ENCODE measurements at places on chromosomes 5 and 9.

GRCh38 chr5:171152382-171152781 lies 156.7 kb upstream of the TLX3 start:
- DNase-seq, result no peak

- DNase-seq, result no peak
These were observed 21.0 kb downstream of the HNRNPK start for GRCh38 chr9:83959061-83959460.

DNA sequence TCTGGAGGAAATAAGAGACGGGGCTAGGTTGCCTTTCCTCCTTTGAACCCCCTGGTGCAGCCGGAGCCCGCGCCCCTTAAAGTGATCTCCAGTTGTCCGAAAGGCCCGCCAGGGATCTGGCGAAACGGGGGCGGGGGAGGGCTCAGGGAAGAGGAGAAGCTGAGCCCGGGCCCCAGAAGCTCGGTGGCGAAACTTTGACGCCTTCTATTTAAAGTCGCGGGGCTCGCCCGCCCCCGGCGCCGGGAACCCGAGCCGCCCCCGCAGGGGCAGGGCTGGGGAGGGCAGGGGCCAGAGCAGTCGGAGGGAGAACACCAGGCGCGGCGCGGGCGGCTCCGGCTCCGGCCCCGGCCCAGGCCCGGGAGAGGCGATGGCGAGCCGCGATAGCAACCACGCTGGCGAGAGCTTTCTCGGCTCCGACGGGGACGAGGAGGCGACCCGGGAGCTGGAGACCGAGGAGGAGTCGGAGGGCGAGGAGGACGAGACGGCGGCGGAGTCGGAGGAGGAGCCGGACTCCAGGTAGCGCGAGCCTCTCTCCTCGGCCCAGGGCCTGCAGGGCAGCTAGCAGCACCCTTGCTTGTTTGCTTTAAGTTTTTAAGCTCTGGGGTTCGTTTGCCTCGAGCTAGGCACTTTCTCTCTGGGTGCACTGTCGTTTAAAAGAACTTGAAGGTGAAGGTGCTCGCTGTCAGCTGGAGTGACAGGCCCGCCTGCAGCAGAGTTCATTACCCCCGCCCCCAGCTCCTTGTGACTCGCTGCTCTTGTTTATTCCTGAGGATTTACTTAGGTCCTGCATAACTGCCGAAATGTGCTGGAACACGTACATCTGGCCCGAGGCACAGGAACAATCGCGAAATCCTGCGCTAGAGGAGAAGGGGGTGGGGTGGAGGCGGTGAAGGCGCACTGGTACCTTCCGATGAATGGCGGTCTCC lies at the start of gene CMYA5:
Gene CMYA5, plus strand, starts transcription at position 296 of the 926 bp plus-strand sequence. Its CDS starts 72 bp downstream, at position 368.
- DNase-seq, result peak; percentile 84

DNA sequence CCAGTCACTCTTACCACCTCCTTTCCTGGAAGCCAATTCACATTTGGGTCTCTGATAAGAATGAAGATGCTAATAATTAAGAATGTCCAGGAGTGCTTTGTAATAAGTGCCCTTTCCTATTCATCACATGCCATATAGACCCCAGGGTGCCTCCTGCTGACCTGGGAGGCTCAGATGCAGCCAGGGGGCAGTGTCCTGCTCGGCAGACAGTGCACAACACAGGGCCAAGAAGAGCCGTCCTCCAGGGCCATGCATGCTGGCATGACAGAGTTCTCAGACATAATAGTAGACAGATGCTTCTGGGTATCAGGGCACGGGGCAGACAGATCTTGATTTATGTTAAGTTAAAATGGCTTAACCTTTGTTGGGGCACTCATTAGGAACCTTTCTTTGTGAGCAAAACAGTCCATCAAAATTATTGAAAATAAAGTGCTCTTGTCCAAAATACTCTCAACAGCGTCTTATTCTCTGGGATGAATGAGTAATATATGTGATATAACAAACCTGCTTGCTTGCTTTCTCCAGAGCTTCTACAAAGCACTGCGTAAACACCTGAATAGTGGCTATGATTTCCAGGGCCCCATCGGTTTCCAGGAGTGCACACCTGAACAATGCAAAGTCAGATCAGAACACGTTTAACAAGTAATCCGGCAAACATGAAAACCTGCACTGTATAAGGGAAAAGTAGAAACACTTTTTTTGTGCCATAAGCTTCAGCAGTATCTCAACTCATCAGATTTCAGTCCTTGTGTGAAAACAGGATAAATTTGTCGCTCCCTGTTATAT lies 192.7 kb downstream of the FANCC start:
- DNase-seq, result no peak

DNA sequence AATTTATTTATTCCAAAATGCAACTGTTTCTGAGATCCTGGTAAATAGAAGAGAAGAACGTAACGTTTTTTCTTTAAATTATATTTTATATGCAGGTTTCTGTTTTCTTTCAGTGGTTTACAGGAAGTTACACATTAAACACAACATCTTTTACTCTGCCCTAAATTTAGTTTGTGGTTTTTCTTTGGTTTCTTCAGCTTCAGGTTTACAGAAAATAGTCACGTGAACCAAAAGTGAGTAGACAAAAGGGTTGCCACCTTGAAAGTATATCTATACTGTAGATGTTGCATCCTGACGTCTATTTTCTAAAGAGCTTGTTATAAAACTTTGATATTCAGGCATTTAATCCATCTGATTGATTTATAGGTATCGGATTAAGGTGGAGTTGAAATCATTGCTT lies 1236.6 kb downstream of the MAT2B start:
- DNase-seq, result no peak

GRCh38 chr5:160837749-160838593 lies 14.0 kb downstream of the ATP10B start:
- no peak for DNase-seq

DNA sequence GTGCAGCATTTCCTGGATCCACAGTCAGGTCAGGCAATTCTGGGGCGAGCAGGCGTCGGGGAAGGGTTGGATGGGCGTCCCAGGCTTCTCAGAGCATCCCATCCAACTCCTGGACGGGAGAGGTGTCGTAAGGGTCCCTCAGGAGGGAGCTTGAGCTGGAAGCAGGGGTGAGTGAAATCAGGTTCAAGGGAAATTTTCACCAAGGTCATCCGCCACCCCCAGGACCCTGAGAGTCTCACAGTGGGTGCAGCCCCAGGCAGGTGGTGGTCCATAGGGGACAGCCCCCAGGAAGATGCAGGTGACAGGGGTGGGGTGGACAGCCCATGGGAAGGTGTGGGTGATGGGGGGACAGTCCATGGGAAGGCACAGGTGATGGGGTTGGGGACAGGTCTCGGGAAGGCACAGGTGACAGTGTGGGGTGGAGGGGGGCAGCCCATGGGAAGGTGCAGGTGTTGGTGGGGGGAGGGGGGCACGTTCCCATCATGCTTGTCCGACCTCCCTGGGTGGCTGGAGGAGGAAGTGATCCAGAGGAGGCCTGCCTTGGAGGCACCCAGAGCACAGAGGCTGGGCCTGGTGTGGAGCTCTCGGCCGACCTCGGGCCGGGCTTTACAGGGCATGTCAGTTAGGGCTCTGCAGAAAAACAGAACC lies 48.9 kb downstream of the AHRR start:
- no peak for DNase-seq

DNA sequence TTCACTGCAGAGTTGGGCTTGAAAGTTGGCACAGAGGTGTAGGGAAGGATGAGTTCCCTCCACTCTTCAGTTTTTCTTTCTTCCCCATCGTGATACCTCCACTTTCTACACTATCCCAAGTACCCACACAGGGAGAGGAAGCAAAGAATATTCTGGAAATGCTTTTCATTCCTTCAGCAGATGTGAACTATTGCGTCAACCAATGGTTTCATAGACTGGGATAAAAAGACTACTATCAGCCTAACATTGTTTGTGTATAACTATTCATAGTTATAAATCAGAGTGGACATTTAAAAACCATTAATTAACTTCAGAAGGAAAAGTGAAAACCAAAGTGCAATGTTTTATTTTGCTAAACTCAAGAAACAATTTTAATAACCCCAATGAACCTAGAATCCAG lies 63.6 kb upstream of the MAMDC2 start:
- no peak for DNase-seq

- peak; percentile 58 for DNase-seq
These were observed 67.0 kb upstream of the GNE start for GRCh38 chr9:36325081-36325828.

GRCh38 chr9:116236979-116237378 lies 83.4 kb downstream of the PAPPA start:
- DNase-seq, result no peak

GRCh38 chr9:93126151-93126781 lies 7.8 kb downstream of the NINJ1 start:
- peak; percentile 43 for DNase-seq

GRCh38 chr5:123092696-123093095 lies 3.7 kb downstream of the PRDM6 start:
- no peak for DNase-seq

DNA sequence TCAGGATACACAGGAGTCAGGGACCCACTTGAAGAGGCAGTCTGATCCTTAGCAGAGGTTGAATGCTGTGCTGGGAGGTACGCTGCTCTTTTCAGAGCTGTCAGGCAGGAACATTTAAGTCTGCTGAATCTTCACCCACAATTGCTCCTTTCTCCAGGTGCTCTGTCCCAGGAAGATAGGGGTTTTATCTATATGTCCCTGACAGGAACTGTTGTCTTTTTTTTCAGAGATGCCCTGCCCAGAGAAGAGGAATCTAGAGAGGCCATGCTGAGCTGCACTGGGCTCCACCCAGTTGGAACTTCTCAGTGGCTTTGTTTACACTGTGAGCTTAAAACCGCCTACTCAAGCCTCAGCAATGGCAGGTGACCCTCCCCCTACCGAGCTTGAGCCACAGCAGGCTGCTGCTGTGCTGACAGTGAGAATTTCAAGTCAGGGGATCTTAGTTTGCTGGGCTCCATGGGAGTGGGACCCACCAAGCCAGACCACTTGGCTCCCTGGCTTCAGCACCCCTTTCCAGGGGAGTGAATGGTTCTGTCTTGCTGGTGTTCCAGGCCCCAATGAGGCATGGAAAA lies 169.0 kb downstream of the FBXL17 start:
- no peak for DNase-seq

GRCh38 chr9:108609227-108609896 lies 246.4 kb downstream of the ACTL7B start:
- DNase-seq, result no peak

- no peak for DNase-seq
These were observed 2.3 kb downstream of the ACSL6 start for GRCh38 chr5:132008961-132009680.

DNA sequence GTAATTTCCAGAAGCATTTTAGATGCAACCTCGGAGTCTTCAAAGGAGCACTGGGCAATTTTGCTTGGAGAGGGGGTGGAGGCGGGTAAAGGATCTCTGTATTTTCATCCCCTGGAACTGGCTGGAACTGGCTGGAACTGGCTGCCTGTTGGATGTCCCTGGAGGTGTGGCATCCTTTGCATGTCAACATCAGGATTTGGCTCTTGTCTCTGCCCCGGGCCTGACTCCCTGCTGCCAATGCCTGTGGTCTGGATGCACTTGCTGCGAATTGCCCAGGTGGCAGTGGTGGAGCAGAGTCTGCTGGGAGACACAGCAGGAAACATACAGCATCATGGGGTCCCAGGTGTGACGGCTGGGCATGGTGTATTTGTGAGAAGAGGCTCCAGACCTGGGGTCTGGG lies 391.3 kb downstream of the GADD45G start:
- DNase-seq, result no peak

GRCh38 chr5:109784687-109785086 lies 95.0 kb downstream of the MAN2A1 start:
- no peak for DNase-seq

DNA sequence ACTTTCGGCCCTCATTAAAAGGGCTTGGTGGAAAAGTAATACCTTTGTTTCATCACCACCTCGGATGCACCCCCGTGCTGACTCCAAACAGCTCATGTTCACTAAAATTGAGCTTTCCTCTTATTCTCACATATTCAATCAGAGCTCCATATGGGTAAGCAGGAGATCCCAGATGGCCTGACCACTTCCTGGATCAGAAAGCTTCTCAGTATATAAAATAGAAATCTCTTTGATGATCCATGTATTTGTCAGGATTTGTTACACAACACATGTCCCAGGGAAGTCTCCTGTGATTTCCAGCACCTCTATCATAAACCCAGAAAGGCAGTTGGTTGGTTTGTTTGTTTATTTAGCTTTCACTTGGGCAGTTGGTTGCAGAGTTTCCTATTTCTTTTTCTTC lies 402.0 kb downstream of the MLLT3 start:
- DNase-seq, result no peak

- no peak for DNase-seq
These were observed 1.1 kb downstream of the GPBP1 start for GRCh38 chr5:57174890-57175510.

DNA sequence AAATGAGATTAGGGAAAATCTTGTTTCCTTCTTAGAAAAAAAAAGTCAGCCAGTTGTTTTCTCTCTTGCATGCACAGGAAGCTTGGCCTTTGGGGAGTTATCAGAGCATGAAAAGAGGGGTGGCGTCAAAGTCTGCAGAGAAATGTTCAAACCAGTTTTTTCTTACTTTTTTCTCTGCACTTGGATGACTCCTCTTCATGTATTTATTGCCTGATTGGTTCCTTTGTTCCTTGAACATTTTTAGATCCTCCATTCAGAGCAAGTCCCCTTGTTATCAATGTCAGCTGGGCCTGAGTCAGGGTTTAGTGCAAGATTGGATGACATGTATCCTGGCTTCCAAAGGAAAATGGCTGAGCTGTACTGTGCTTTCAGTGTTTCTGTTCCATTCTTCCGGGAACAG lies 392.6 kb upstream of the BRINP1 start:
- no peak for DNase-seq

- DNase-seq, result peak; percentile 76
These were observed 1.1 kb downstream of the HRCT1 start for GRCh38 chr9:35906923-35907699.

DNA sequence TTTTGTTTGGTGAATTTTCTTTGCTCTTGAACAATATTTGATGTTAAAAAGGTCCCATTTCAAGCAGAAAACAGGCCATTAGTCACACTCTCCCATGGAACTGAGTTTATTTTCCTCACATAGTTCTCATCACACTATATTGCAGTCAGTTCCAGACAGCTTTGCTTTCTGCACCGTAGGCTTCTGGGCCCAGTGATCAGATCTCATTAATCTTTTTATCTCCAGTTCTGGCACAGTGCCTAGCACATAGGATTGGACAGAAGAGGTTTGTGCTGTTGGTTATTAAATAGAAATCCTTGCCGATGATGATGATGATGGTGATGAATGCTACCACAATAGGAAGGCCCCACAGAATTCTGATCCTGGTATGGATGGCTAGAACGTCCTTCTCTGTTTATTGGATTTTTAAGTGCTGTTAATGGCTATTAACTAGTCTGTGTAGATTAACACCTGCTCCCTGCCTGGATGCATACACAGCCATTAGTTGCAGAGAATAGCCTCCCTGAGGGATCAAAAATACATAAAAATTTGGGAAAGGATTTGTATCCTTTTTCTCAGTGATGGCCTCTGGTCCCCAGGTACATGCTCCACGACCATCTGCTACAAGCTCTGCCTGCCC lies 52.0 kb upstream of the NTRK2 start:
- DNase-seq, result no peak

- no peak for DNase-seq
These were observed 25.0 kb upstream of the SUSD3 start for GRCh38 chr9:93033531-93033930.

Data from psoas muscle (tissue), 8 donors.